Activated CD4-positive, alpha-beta T cell treated with anti-CD3 and anti-CD28 coated beads, Interleukin-2, Interleukin-4, amounts not matched to agents 100 ng/mL and 50 ng/mL, durations not matched to agents 16 hours and 8 hours (primary cell): ENCODE measurements at places on chromosomes 4 and X.

- DNase-seq: no peak
Observed at GRCh38 chr4:36064117-36064516, 180.2 kb downstream of the ARAP2 start.

GRCh38 chrX:26851981-26852380 lies 611.2 kb downstream of the PPP4R3C start:
- DNase-seq: no peak

- no peak for DNase-seq
Observed at GRCh38 chr4:90060039-90060438, 67.2 kb upstream of the CCSER1 start.

DNA sequence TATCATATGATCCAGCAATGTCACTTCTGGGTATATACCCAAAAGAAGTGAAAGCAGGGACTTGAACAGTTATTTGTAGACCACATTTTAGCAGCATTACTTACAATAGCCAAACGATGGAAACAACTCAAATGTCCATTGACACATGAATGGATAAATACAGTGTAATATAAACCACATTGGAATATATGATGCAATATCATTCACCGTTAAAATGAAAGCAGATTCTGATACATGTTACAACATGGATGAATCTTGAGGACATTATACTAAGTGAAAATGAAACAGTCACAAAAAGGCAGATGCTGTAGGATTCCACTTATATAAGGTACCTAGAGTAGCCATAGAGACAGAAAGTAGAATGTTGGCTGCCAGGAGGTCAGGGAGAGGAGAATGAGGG lies 130.5 kb upstream of the SMAD1 start:
- DNase-seq: no peak

DNA sequence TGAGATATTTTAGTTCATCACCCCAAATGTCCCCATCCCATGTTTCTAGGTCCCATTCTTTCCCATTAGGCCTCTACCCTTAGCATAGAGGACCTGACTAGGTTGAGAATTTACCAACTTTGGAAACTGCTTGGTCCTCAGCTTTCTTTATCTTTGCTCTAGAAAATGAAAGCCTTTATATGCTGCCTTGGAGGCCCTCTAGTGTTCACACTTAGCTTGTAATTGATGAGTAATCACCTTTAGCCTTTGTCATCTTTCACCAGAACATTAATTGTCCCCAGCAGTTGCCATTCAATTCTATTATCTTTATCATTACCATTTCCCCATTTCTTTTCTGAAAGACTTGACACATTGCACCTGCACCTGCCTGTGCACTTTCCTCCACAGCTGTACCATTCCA lies 589.2 kb upstream of the NR3C2 start:
- no peak for DNase-seq

DNA sequence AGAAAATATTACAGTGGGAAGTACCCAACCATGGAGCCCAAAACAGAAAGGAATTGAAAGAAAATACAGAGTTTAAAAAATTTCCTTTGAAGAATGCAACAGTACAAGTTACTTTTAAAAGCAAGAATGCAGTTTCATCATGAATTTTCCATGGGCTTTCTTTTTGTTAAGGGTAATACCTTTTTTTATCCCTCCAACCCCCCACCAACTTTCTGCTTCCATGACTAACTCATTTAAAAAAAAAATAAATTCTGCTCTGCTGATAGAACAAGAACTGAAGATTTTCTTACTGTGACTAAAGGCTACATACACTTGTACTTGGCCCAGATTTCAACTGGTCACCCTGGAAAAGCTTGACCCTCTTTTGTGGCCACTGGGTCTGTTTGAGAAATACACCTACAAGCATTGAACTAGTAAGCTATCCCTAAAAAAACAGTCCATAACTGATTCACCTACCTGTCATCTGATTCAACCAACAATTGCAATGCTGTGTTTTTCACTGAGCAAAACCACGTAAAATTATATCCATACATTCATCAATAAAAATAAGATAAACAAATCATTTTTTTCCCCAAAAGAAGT lies 214.2 kb downstream of the NSUN7 start:
- DNase-seq: no peak

GRCh38 chr4:111502626-111503025 lies 642.6 kb upstream of the FAM241A start:
- DNase-seq: no peak

- no peak for DNase-seq
Observed at GRCh38 chr4:138645289-138645688, 370.3 kb upstream of the NOCT start.

DNA sequence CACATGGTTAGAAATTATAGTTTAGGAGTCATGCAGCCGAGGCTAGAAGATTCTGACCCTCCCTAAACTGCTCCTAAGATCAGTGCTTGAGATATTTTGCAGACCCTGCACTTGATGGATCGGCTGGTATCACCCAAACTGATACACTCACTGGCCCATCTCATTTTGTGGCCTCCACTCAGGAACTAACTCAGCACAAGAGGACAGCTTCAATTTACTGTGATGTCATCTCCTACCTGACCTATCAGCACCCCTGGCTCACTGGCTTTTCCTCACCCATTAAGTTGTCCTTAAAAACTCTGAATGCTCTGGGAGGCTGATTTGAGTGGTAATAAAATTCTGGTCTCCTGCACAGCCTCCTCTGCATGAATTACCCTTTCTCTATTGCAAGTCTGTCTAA lies 450.9 kb downstream of the PCDH10 start:
- no peak for DNase-seq

DNA sequence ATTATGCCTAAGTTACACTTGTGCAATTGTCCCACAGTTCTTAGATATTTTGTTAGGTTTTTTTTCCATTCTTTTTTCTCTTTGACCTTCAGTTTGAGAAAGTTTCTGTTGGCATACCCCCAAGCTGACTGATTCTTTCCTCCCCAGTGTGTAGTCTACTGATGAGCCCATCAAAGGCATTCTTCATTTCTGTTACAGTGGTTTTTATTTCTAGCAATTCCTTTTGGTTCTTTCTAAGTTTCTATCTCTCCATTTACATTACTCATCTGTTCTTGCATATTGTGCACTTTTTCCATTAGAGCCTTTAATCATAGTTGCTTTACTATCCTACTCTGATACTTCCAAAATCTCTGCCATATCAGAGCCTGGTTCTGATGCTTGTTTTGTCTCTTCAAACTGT lies 31.9 kb downstream of the CASP6 start:
- DNase-seq: no peak

DNA sequence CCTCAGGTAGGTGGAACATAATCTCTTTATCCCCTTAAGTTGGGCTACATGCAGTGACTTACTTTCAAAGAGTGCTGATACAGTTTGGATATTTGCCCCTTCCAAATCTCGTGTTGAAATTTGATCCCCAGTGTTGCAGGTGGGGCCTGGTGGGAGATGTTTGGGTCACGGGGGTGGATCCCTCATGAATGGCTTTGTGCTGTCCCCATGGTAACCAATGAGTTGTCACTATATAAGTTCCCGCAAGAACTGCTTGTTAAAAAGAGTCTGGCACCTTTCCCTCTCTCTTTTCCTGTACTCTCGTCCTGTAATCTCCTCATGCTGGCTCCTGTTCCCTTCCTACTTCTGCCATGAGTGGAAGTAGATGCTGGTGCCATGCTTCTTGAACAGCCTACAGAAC lies 71.3 kb downstream of the GLRA3 start:
- DNase-seq: no peak

GRCh38 chr4:105050896-105051295 lies 95.8 kb upstream of the TET2 start:
- no peak for DNase-seq

DNA sequence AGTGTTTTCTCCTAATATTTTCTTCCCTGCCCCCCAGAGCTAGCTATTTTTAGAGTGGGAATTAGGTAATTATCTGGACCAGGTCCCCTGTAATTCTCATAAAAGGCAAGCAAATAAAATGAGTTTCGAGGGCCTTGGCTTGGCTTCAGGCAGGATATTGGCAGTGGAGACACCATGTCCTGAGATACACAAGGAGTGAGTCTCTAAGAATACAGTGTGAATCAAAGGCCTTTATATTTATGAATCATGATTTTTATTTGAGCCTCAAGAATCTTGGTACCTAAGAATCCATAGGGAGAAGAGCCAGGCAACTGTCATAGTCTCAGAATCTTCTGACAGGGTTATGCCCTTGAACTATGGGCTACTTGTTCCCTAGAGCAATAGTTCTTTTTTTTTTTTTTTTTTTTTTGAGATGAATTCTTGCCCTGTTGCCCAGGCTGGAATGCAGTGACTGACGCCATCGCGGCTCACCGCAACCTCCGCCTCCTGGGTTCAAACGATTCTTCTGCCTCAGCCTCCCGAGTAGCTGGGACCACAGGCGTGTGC lies 205.4 kb downstream of the LDB2 start:
- no peak for DNase-seq

GRCh38 chrX:71603618-71604017 lies 14.7 kb downstream of the CXCR3 start:
- no peak for DNase-seq

- no peak for DNase-seq
Observed at GRCh38 chr4:100306018-100306417, 115.8 kb upstream of the DDIT4L start.

- no peak for DNase-seq
Observed at GRCh38 chr4:69095301-69095731, 958 bp upstream of the UGT2B7 start.

GRCh38 chr4:26854701-26855100 lies 5.9 kb upstream of the STIM2 start:
- DNase-seq: no peak

GRCh38 chrX:132442691-132443090 lies 46.1 kb downstream of the MBNL3 start:
- no peak for DNase-seq

- DNase-seq: no peak
Observed at GRCh38 chr4:86050496-86050895, 309.4 kb downstream of the MAPK10 start.

- DNase-seq: no peak
Observed at GRCh38 chr4:126215759-126216158, 901.0 kb downstream of the FAT4 start.

GRCh38 chr4:3354455-3354811 lies 61.6 kb downstream of the RGS12 start:
- no peak for DNase-seq

GRCh38 chr4:75729836-75730235 lies 5.5 kb downstream of the USO1 start:
- DNase-seq: no peak

- DNase-seq: no peak
Observed at GRCh38 chr4:185941461-185941860, 127.5 kb upstream of the TLR3 start.

DNA sequence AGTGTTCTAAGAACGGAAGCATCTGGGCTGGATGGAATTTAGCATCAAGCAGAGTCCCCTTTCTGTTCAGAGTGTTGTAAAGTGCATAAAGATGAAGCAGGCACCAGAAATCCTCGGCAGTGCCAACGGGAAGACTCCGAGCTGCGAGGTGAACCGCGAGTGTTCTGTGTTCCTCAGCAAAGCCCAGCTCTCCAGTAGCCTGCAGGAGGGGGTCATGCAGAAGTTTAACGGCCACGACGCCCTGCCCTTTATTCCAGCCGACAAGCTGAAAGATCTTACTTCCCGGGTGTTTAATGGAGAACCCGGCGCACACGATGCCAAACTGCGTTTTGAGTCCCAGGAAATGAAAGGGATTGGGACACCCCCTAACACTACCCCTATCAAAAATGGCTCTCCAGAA lies 29.4 kb downstream of the NSD2 start:
- DNase-seq: no peak

- DNase-seq: no peak
Observed at GRCh38 chr4:137559801-137560200, 27.5 kb upstream of the PCDH18 start.
